Left hindlimb (tissue), 1 donor: ENCODE measurements at places on chromosomes 13 and 19.

- DNase-seq, result no peak
These were observed 25.7 kb upstream of the WASF3 start for GRCh38 chr13:26531742-26532141.

- DNase-seq, result no peak
These were observed 218.8 kb downstream of the TEX29 start for GRCh38 chr13:111539252-111539651.

GRCh38 chr19:49567861-49568441, 12.4 kb downstream of the NOSIP start:
- DNase-seq, result peak; percentile 39

DNA sequence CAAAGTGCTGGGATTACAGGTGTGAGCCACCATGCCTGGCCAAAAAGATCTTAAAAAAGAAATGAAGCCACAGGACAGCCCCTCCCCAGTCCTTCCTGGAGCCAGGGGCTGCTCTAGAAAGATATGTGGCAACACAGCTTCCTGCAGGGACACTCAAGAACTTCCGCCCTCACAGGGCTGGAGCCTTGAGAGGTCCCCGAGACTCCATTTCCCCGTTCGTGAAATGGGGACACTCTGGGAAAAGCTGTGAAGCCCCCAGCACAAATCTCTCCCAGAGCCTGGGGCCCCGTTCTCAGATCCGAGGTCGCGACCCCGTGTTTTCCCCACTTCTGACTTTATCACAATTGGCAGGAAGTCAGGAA, 2.5 kb upstream of the GPX4 start:
- no peak for DNase-seq
